ENCODE measurements at places on chromosomes 6 and 20. TPM values are rescaled to one million over a fixed set of nuclear protein-coding genes. Genes with fewer than 3 reads are reported as not detected.

CHMP4B gene
- total RNA-seq = 186 TPM

KCNQ2 gene
- total RNA-seq = 0.57 TPM

LAMA2 gene
- total RNA-seq = 0.68 TPM

FOXP4 gene
- 28.7 TPM for total RNA-seq

Data from A549 treated with ZK216348 at 1 μM for 4 hours (cell line).